ENCODE measurements at places on chromosomes 1 and 21.

- no peak for DNase-seq
Observed at GRCh38 chr1:167304165-167304564, 83.5 kb downstream of the POU2F1 start.

DNA sequence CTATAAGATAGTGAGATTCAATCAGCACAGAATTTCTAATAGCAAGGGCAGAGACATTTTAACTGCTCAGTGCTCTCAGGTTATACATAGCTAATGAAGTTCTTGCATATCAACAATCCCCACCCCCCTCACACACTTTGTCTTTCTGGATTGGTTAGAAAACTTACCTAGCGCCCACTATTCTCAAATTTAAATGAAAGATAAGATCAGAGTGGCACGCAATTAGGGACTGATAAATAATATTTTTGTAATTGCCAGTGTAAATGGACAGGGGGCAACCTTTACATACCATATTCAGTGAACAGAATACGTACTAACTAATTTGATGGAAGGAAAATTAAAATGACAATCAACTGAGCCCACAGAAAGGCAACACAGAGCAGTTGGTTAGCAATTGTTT lies 11.7 kb downstream of the SELL start:
- no peak for DNase-seq

DNA sequence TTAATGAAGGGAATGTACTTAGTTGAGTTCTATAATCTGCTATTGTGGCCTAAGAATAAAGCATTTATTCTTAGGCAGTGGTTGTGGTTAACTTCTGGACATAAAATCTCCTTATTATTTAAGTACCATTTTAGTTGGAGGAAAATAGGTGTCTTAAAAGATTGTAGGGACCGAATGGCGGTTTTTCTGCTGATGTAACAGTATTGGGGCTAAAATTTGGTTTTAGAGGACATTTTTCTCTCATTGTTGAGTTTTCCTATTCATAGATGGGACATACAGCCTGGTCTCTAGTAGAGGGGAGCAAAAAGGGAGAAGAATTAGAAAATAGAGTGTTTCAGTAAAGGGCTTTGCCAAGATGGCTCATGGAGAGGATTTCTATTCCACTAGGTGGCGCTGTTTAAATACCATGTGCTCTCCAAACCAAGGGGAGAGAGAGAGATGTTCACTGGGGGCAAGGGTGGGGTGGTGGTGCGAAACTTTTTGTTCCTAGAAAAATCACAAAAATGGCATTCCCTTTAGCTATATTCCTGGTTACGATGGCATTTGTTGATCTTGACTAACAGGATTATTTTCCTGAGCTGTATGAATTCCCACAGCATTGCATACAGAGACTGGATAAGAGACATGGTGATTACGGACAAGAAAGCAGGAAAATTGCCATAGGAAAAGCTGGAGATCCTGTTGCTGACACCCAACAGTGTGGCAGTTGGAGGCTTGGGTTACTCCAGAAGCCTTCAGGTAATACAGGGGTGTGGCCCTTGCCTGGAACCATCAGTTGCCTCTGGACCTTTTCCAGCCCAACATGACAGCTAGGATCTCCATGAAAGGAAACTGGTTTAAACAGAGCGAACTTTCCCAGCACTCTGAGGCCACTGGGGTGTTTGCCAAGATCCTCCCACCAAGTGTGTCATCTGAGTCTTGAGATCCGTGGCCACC lies 18.2 kb upstream of the FCGR2A start:
- DNase-seq = peak; percentile 69

GRCh38 chr1:88661951-88662699 lies 21.9 kb upstream of the PKN2 start:
- DNase-seq = no peak

DNA sequence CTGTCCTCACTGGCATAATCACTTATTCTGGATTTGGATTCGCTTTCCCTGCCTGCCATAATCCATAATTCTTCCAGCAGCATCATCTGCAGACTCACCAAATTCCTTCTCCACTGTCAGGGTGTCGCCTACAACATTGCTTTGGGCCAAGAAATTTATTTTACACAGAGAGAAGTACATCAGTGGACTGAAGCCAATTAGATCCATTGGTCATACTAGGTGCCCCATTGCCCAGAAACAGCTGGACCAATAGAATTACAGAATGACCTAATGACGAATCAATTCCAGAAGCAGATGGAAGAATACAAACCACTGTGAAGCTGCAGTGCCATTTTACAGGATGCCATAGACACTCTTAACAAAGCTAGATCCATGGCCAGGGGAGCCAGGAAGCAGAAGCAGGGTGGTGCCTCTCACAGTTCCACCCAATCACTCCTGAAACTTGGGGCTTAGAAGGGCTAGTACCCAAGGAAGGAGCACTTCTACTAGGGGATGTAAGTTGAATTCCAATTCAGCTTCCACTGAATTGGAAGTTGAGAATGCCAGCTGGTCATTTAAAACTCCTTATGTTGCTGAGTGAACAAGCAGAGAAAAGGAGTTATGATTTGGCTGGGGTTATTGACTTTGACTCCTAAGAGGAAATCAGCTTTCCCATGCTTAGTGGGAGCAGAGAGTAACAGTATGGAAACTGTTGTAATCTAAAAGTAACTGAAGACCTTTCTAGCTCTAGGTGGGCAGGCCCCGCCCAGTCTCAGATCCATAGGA lies 44.0 kb downstream of the EDN2 start:
- DNase-seq = no peak

- peak; percentile 38 for DNase-seq
Observed at GRCh38 chr1:156750191-156750672, 1.2 kb downstream of the HDGF start.

DNA sequence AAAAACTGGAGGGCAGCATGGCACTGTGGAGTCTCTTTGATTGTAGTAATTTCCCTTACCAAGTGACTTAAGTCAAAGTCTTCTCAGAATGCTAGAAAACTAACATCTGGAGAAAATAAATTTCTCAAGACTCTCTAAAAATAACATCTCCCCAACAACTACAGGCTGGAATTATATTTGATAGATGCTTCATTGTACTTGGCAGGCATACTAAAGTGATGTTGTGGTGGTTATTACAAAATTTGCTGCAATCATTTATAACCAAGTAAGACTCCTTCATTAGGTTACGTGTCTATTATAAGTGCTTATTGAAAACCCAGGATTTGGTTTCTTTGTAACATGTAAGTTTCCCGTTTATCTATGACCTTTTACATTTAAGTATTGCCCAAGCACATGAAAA lies 132.9 kb upstream of the NRIP1 start:
- no peak for DNase-seq

- DNase-seq = no peak
Observed at GRCh38 chr1:65946960-65947359, 154.3 kb downstream of the PDE4B start.

- no peak for DNase-seq
Observed at GRCh38 chr21:45386728-45387371, 18.1 kb upstream of the COL18A1 start.

DNA sequence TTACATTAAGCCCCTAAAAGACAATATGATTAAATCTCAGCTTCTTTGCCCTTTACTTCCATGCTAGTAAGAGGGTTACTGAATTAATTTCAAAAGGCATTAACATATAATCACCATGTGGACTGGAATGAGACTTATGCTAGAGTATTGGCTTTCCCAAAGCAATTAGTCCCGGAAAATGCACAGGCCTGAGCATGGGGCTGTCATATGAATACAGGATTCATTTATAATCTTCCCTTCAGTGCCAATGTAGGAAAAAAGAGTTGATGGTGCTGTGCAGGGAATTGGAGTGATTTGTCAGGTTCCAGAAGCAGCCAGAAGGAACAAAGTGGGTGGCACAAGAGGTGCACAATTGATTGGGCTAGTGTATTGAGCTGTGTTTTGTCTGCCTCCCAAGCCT lies 199.0 kb upstream of the L1TD1 start:
- no peak for DNase-seq

DNA sequence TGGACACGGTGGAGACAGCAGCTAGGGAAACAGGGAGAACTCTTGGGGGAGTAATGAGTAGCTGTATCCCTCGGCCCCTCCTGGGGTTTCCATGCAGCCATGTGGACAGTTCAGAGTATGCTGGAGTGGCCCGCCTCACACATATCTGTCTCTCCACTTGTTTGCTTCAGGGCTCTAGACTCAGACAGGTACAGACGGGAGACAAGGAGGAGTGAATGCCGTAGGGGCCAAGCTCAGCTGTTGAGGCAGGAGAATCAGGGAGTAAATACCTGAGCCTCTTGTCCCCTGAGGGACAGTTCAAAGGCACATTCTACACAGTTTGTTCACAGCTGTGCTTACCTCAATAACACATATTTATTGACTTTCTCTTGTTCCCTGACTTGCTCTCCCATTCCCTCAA lies 7.7 kb upstream of the PTGFRN start:
- DNase-seq = no peak

DNA sequence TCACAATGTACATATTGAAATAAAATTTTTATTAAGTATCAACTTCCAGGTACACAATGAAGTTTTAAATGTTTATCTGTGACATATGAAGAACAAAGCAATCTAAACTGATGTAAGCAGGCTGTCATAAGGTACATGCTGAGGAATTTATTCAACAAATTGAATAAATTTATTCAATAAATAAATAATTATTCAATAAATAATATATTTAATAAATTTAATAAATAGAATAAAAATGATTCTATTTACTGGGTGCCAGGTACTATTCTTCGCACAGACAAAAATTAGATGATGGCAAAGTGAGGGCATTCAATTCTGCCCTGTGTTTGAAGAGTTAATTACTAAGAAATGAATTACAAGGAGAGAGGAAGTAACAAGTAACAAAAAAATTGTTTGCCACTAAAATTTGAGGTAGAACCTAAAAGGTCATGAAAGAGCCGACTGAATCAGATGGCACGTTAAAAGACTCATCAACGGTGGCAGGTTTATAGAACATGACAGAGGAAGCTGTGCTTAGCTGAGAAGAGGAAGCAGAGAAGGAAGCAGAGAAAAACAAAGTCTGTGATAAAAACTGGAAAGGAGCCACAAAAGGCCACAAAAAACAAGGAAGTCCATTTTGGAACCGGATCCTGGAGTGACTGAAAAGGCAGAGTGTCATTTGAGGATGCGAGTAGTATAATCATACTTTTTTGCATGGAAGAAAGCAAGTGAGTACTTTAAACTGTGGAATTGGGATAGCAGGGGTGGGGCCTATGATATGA lies 2.2 kb upstream of the USP24 start:
- DNase-seq = no peak

DNA sequence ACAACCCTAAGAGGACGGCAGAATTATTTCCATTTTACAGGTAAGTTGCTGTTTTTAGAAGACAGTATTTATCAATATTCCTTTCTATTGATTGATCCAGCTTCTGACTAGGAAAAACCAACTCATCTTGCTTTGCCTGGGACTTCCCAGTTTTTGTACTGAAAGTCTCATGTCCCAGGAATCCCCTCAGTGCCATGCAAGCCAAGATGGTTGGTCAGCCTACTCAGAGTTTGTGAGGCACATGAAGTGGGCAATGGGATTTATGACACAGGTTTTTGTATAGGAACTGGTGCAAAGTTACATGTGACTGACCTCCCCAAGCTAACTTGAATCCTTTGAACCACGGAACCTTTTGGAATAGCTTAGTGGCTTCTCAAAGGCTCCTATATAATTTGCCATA lies 45.5 kb downstream of the GNG12 start:
- DNase-seq = no peak

GRCh38 chr1:211579440-211580302 lies 710 bp upstream of the SLC30A1 start:
- peak; percentile 76 for DNase-seq

DNA sequence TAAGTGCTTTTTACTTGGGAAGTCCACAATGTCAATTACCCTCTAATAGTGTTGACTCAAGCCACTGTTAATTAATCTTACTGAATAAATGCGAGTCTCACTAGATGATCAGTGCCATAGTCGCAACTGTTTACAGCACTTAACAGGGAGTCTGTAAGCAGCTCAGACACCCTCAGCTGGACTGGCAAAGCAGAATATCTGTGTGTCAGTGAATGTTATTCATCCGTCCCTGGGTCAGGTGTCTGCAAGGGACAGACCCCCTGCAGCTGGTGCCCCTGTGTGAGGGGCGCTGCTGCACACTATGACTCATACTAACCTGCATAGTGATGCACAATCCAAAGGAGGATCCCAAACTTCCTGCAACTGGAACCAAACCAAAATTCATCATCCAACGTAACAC lies 306.5 kb downstream of the HHIPL2 start:
- peak; percentile 93 for DNase-seq

GRCh38 chr21:32459972-32460371 lies 47.5 kb downstream of the EVA1C start:
- DNase-seq = no peak

- peak; percentile 14 for DNase-seq
Observed at GRCh38 chr1:225845571-225846259, 35.8 kb downstream of the EPHX1 start.

- no peak for DNase-seq
Observed at GRCh38 chr1:67190410-67190809, 24.2 kb downstream of the IL23R start.

DNA sequence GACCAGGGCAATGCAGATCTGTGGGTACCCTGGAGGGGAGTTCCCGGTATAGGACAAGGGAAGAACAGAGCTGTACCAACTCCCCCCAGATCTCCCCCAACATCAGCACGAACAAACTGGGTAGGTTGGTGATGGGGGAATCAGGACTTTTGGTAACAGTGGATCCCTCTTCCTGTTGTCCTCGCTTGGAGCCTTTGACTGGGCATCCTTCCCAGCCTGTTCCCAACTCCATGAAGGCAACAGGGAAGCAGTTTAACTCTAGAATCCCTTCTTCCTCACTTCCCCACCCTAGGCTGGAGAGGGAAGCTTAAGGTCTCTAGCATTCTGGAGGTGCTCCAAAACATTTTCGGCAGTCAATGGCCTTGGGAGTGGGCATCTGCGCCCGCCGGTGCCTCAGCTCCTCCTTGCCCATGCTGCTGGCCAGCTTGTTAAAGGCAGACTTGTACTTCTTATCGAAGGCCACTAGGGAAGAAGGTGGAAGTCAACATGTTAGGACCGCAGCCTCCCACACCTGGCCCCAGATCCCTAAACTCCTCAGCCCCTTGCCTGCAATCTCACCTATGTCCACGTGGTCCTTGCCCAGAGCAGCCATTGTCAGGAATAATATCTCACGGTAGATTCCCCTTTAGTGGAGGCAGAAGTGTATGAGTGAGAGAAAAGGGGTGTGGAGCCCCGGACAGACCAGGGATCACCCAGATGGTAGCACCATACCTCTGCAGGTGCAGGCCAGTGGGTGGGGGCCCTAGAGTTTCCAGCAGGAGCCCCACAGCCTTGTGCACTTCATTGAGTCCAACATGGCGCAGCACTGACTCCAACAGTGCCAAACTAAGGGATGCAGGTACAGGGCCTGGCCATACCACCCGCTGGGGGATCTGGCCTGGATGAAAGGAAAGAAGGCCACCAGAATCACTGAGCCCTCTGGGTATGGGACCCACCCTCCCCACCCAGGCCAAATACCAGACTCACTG lies 7.5 kb upstream of the GATAD2B start:
- no peak for DNase-seq

- no peak for DNase-seq
Observed at GRCh38 chr1:206686478-206687249, 2.0 kb downstream of the MAPKAPK2 start.

- DNase-seq = no peak
Observed at GRCh38 chr1:214475331-214475730, 76.1 kb downstream of the PTPN14 start.
